Activated CD4-positive, alpha-beta T cell treated with anti-CD3 and anti-CD28 coated beads for 36 hours (primary cell): ENCODE measurements at places on chromosomes 4 and X.

GRCh38 chrX:11887175-11887574 lies 129.1 kb downstream of the MSL3 start:
- DNase-seq, result no peak

GRCh38 chrX:3485727-3486126 lies 139.3 kb upstream of the MXRA5 start:
- no peak for DNase-seq

- DNase-seq, result no peak
Observed at GRCh38 chr4:156472624-156473023, 499.0 kb downstream of the PDGFC start.

DNA sequence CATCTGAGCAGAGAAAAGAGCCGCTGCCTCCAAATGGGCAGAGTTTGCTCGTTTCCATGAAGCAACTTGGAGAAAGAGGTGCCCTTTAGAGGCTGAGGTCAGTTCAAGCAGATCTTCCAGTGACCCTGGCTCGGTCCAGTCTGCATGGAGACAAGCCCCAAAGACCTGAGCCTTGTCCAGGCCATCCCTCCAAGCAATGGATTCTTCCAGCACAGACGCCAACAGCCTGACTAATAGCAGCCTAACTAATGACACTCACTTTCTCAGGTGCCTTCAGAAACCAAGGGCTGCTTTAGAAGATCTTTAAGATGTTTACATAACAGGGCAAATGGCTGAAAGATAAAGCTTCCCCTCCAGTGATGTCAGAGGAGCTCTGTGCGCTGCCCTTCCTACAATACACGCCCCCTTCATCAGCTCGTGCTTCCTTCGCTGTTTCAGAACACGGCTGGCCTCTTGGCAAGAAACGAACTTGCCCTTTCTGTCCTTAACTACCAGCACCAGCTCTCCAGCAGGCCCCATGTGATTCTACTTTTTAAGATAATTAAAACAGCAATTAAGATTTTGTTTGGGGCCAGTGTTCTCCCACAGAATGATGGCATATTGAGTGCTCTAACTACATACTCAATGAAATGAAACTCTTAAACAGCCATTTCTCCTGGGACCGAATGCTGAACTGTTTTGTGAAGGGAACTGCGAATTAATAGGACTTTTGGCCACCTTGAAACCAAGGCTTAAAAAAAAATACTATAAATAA lies 119.0 kb downstream of the GPR143 start:
- no peak for DNase-seq

GRCh38 chr4:151129796-151130195 lies 30.4 kb downstream of the RPS3A start:
- no peak for DNase-seq

- DNase-seq, result no peak
Observed at GRCh38 chr4:88630756-88631155, 38.5 kb downstream of the HERC3 start.

- DNase-seq, result no peak
Observed at GRCh38 chr4:91092398-91092980, 965.3 kb downstream of the CCSER1 start.

DNA sequence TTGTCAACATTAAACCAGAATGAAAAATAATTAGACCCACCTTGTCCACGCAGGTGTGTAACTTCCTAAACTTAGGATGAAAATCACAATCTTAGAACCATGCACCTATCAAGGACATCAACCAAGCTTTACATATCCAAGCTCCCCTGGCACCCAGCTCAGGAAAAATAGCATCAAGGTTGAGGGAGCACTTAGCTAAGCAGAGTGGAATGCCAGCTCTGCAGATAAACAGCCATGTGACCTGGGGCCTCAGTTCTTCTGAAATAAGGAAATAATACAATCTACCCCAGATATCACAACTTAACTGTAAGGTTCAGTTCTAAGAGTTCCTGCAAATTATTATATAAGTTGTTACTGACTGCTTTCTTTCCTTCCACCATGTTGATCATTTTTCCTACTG lies 64.7 kb downstream of the DHX15 start:
- no peak for DNase-seq

DNA sequence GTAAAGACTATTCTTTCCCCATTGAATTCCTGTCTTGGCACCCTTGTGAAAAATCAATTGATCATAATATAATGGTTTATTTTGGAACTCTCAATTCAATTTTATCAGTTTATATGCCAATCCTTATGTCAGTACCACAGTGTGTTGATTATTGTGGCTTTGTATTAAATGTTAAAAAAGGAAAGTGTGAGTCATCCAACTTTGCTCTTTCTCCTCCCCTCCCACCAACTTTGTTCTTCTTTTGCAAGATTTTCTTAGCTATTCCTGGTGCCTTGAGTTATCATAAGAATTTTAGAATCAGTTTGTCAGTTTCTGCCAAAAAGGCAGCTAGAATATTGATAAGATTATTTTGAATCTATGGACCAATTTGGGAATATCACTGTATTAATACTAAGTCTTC lies 11.2 kb upstream of the RNF175 start:
- DNase-seq, result no peak

- peak; percentile 46 for DNase-seq
Observed at GRCh38 chrX:13090339-13091110, 46.1 kb upstream of the FAM9C start.

DNA sequence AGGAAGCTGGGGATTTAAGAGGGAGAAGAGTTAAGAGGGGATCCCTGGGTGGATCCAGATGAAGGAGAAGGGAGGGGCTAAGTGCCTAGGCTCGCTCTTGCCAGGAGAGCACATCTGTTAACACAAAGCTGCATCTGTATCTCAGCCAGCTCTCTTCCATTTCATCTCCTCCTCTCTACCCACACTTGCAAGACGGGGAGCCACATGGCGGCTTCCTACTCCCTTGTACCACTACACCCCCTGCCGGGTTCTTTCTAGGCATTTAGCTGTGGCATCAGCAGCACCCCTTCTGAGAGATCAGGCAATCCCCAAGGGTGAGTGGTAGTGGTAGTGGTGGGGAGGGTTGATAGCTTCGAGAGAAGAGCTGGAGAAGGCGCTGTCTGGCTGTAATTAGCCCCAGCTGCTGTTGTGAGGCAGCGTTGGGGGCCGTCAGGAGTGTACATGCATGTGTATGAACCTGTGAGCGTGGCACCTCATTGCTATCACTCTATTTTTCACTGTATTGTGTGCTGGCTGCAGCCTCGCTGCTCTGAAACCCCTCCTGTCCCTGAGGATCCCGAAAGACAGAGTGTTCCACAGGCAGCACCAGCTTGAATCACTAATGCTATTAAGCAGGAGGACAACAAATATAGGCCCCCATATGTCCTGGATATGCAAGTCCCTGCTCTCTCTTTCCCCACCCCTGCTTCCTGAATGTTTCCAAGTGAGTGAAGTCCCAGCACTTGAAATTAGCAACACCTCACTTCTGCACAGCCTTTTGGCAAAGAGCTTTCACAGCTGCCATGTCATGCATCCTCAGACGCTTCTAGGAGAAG lies 73.7 kb downstream of the RTL9 start:
- no peak for DNase-seq

DNA sequence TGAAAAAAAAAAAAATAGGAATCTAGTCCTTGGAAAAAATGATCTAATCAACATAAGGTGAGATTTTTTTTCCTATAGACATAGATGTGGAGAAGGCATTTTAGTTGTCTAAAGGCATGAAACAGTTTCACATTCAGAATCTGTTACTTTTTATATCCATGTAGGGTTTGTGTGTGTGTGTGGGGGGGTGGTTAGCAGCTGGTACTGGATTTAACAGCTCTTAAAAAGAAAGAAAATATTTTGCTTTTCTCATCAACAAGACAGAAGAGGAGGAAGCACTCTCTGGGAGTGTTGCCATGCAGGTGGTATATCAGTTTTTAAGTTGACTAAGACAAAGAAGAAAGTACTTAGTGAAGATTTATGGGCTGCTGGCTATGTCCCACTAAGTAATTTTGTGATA lies 122.3 kb downstream of the VCX3B start:
- no peak for DNase-seq

DNA sequence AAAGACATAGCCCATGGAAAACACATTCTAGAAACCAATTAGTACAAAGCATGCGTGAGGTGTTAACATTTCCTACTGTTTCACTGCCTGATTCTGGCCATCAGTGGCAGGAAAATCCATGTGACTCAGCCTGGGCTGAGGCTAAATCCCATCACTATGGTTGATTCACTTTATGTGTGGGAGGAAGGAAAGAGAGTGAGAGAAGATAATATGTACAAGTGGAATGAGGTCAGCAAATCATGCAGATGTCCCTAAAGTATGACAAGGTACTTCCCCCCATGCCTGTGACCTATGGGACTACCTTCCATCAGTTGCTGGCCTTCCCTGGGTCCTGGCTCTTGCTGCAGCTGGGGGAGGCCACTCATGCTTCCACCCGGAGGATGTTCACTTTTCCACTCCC lies 64.2 kb upstream of the MAP3K15 start:
- no peak for DNase-seq

- DNase-seq, result no peak
Observed at GRCh38 chr4:118373614-118374255, 20.9 kb upstream of the PRSS12 start.

DNA sequence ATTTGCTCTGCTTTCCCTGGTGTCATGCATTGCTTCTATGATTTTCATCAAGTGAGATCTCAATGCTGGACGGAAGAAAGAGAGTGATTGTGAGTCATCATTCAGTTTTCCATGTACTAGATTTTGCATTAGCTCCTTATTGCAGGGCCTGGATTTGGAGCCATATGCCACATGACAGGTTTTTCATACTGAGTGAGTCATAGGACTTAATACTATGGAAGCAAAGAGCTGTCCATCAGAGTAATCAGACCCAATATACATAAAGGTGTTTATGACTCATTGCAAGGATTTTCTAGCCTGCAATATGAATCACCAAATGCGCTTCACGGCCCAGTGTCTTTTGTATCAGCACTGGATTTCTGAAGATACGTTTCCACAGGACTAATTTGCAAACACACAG lies 11.2 kb upstream of the TFDP3 start:
- no peak for DNase-seq

DNA sequence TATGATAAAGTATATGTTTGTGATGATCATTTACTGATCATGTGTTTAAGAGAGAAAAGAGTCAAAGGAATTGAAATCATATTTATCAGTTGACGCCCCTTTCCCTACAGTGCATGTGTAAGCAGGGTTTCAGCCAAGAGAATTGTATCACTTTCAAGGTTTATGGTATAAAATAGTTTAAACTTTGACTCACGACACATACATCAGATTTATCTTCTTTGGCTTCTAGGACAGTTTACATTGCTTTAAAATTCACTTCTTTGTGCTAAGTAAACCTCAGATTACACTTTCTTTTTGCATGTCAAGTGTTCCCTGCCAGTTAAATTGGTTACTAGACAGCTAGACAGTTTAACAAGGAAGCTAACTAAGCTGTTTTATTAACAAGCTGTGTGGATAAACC lies 86.3 kb upstream of the MYOZ2 start:
- DNase-seq, result no peak

GRCh38 chr4:108965472-108966076 lies 202.7 kb upstream of the ETNPPL start:
- no peak for DNase-seq

DNA sequence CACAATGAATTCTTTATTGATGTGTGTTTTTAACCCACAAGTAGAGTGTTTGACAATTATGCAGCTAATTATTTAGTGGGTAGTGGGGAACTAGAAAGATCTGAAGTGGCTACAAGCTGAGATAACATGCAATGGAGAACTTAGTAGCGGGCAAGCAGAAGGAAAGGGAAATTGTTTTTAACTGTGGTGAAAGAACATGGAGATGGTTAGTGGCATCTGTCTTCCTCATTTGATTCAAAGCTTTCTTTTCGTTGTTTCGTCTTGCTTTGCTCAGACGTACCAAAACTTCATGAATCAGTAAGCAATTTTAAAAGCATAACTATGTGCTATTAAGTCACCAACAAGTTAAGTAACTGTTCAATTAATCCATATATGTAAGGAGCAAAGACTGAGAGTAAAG lies 169.9 kb downstream of the BANK1 start:
- no peak for DNase-seq

GRCh38 chr4:111807576-111807975 lies 337.7 kb upstream of the FAM241A start:
- DNase-seq, result no peak

- DNase-seq, result peak; percentile 13
Observed at GRCh38 chr4:21948347-21949072, at the start of gene KCNIP4. Gene KCNIP4, minus strand, starts transcription at chr4:21948772.

DNA sequence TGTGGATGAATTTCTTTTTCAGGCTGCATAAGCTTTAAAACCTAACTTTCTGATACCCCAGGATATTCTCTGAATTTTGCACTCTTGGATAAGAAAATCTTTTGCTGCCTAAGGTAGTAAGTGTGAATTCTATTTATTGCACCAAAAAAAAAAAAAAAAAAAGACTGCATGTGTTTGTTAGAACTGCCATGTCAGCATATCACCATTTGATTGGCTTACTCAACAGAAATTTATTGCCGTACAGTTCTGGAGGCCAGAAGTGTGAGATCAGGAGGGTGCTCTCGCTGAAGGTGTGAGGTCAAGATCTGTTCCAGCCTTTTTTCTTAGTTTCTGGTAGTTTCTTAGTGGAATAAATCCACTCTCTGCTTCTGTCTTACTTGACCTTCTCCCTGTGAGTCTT lies 1250.0 kb upstream of the PRKX start:
- DNase-seq, result no peak

DNA sequence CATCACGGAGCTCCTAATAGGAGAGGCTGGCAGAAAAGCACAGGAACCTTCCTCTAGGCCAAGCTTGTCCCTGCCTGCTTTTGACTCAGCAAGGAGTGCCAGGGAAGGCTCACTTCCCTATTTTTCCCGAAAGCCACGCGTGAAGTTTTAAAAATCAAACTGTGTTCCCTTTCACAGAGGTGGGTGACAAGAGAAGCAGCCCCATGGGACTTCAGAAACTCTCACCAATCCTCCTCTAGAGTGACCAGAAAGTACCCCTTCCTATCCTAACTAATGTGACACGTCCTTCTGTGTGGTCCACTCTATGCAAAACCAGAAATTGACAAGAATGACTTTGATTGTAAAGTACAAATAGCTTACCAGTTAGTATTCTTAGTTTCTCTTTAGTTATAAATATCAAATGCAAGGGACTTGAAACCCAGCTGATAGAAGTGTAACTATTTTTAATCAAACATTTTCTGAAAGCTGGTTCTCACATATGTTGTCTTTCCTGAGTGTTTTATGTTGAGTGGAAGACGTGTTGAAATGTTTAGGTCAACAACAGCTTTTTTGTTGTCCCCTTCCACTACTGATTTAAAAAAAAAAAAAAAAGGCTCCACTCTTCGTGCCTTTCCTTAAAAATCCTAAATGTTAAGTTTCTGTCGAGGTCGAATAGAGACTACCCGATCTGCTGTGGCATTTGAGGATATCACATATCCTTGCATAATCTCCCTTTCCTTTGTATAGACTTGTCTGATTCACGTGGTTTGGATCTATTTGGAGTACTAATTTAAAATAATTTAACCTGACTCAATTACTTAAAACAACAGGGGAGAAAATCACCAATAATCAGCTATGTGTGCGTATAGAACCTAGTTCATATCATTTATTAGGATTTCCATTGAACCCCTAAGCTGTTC lies 42.1 kb downstream of the NFKB1 start:
- no peak for DNase-seq

DNA sequence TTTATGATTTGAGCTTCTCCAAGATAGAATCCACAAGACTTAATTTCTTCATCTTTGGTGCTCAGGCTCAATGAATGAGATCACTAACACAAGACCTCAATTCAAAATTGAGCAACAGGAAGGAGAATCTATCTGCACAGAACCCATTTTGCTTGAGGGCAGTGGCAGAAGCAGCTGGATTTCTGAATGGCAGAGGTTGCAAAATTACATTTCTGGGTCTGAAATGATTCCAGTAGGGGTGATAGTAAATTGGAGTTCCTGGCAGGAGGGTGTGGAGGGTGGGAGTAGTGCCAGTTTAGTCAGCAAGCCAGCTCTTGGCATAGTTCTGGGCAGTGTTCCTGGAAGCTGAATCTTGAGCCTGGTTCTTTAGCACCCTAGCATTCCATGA lies 281.1 kb downstream of the SLC7A11 start:
- DNase-seq, result no peak
